ENCODE measurements at places on chromosomes 3 and 15. TPM values are rescaled to one million over a fixed set of nuclear protein-coding genes. Genes with fewer than 3 reads are reported as not detected.

The LARP6 gene
- total RNA-seq: 0.74 TPM

The HIGD2B gene
- total RNA-seq: 0.30 TPM

DNA sequence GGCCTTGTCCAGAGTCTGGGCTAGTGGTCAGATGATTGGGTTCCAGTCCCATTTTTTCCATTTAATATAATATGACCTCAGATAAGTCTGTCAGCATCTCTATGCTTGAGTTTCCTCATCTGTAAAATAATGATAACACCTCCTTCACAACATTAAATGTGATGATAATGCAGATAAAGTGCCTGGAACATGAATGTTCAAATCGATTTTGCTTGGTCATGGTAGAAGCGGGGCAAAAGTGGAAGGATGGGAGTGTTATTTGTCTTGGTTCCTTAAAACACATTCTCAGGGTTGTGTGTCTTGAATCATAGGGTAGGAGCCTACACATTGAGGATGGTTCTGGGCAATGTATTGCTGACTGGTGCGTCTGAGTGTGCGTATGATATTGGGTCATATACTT is 16.9 kb downstream of the ARIH2 start:
- DNase-seq: no peak

- no peak for DNase-seq
These were observed 91.0 kb downstream of the SMAD3 start for GRCh38 chr15:67156426-67156825.
